Lung (tissue), 17 donors: ENCODE measurements at places on chromosomes 6 and 20.

DNA sequence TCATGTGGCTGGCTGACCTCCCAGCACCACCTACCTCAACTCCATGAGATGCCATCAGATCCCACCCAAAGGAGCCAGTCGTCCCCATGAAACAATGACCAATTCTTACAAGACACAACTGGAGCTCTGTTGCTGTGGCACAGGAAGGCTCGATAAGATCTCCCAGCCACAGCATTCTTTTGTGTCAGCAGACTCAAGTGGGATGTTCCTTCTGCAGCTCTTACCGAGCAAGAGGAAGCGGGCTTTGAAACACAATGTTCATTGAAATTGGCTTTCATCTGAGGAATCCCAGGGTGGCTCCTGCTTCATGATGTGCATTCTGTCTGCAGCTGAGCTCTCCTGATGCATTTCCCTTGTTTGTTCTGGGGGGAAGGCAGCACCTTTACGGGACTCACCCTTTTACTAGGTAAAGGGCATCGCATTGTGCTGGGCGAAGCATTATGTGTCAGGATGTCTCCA is 222.0 kb upstream of the SGK1 start:
- DNase-seq = no peak

- no peak for DNase-seq
Observed at GRCh38 chr6:3571836-3572235, 115.0 kb upstream of the SLC22A23 start.

GRCh38 chr6:110543106-110543505 is 66.7 kb upstream of the SLC22A16 start:
- no peak for DNase-seq

GRCh38 chr6:111361648-111362047 is 121.4 kb downstream of the REV3L start:
- DNase-seq = peak; percentile 52

DNA sequence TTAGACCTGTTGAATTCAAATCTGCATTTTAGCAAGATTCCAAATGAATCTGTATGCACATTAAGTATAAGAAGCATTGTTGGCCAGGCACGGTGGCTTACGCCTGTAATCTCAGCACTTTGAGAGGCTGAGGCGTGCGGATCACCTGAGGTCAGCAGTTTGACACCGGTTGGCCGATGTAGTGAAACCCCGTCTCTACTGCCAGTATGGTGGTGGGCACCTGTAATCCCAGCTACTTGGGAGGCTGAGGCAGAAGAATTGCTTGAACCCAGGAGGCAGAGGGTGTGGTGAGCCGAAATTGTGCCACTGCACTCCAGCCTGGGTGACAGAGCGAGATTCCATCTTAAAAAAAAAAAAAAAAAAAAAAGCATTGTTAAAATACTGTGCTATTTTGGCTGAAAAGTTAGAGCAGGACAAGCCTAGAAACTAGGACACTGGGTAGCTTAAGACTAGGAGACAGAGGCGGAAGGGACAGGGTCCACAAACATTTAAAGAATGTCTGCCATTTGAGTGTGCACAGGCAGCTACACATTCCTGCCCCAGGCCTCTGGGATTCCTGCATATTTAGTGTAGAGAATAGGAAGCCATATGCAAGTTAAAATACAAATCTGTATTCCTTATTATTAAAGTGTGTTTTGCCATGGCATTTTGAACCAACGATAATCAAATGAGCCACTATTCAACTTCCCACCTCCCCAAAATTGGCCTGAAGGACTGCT is 45.1 kb upstream of the EEF1A1 start:
- DNase-seq = no peak

DNA sequence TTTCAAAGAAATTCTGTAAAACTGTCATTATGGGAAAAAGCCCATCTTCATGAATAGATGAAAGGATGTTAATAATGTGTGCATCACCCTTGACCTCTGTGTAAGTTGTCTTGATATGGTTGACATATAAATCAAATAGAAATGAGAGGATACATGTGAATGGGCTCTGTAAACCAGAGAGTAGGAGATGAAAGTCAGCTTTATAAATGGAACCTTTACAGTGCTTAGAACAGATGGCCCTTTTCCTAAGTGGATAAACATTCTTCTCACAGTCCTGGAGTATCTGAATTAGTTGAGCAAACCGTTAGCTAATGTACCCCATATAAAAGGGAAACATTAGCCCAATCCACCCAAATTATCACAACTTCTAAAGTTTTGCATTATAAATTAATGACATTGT is 57.5 kb downstream of the MYLK4 start:
- no peak for DNase-seq

DNA sequence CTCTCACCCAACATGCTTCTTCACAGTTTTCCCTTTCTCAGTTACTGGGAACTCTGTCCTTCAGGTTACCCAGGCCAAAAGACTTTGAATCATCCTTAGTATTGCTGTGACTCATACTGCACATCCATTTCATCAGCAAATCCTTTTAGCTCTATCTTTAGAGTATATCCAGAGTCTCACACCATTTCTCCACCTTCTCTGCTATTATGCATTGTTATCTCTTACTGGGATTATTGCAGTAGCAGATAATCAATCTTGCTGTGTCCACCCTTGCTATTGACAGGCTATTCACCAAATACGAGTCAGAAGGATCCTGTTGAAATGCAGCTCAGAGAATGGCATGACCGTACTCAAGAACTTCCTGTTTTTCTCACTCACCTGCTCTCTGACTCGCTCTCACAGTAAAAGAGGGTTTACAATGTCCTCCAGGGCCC is 57.3 kb downstream of the BCKDHB start:
- no peak for DNase-seq

GRCh38 chr6:127897484-127897883 is 3.4 kb downstream of the THEMIS start:
- no peak for DNase-seq

DNA sequence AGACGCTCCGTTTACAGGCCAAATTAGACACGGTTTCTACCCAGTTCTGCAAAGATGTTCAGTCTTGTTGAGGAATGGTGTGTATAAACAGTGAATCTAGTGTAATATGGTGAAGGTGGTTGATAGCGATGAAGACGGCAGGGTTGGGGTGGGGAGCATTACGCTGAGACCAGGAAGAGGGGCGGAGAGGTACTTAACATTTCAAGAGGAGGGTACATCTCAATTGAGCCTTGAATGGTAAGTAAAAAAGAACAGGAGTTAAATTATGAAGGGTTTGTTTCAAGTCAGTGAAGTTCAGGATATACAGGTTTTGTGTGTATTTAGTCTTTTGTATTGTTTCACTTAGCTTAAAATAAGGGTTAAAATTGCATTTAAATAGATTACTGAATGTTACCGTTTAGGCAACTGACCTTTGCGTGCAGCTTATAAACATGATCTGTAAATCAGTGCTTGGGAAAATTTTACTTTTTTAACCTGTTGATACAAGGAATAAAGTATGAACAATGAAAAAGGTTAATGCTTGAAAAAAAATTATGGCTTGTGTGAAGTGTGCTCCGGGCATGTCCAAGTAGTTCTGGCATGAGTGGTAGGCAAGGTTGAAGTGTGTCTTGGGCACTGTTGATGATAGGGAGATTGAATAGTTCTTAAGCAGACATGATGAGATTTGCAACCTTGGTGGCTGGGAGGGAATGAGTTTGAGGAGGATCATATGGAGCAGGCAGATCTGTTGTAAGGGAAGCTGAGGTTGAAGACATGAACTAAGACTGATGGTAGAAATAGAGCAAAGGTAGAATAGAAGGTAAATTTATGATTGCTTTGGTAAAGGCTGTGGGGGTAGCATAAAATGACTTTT is 842 bp downstream of the POLR1C start:
- DNase-seq = no peak

GRCh38 chr20:32470025-32470861 is 112.1 kb downstream of the ASXL1 start:
- DNase-seq = peak; percentile 63

- no peak for DNase-seq
Observed at GRCh38 chr6:90229331-90230010, 67.2 kb downstream of the BACH2 start.

GRCh38 chr6:16270178-16270794 is 31.9 kb downstream of the GMPR start:
- no peak for DNase-seq

GRCh38 chr6:140670021-140670420 is 1295.6 kb upstream of the CITED2 start:
- DNase-seq = peak; percentile 60

DNA sequence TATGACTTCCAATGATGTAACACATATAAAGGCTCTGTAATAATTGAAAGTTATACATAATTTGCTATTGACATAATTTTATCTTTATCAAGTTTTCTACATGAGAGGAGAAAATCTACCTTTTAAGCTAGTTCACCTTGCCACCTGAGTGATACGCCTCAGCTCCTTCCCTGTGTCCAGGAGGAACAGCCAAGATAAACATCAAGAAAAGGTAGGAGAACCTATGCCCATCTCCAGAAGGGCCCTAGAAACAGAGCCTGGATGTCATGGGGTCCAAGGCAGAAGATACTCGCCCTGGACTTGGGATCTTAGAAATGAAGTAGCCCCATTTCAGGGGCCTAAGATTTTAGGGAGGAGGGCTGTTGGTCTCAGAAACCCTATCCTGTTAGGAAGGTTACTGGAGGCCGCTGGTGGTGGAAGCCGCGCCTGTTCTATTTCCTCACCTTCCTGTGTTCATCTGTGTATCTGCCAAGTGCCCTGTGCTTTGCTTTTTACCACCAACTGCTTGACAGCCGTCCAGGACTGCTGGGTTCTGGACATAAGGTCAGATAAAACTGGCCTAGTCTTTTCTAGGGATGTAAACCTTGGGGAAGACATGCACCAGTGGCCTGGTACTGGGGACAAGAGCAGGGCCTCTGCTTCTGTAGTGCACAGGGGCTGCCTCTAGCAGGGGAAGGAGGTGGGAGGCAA is 178.5 kb downstream of the ARID1B start:
- no peak for DNase-seq

DNA sequence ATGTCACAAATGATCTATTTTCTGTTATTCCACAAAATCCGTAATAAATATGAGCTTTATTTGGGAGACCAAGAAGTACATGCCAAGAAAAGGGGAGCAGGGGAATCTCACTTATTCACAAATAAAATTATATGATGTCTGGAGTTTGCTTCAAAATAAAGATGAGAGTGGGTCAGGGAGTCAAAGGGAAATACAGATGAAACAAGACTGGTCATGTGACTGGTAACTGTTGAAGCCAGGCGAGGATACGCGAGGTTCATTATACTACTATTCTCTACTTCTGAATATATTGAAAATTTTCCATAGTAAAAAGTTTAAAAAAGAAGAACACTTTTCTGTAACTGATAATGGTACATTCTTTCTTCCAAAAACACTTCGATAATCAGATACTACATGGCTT is 14.6 kb downstream of the EPB41L2 start:
- no peak for DNase-seq

DNA sequence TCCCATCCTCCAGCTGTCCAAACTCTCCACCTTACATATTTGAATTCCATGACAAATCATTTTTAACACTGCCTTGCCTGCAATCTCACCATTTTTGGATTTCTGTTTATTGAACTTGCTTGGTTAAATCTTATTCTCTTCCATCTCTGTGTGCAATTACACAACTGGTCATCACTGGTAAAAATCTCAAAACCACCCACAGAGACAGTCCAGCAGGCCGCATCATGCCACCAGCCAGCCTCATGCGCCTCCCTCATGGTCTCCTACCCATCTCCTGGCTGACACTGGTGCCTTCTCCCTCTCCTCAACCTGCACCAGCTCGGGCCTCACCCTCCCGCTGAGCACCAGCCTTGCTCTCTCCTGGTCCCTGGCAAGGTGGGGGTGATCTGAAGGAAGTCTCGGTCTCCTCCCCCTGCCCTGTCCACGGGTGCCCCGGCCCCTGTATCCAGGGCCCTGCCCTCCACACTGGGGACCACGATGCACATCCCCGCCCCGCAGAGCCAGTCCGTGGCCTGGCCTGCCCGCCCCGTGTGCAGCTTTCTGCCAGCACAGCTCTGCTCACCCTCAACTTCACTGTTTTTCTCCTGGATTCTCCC is 92.0 kb downstream of the THBS2 start:
- no peak for DNase-seq
